ENCODE measurements at places on chromosomes 7 and 10.
A peak's percentile ranks its signal among the peaks of the same experiment; 100 is the strongest.

- no peaks in the 10 kb centered on the region for H3K36me3 ChIP-seq
- H3K27me3 ChIP-seq: no peaks in the 10 kb centered on the region
- DNase-seq: no peak
- H3K4me3 ChIP-seq: no peak overlapping the region
- H3K4me1 ChIP-seq: no peaks in the 10 kb centered on the region
Observed at GRCh38 chr7:83872501-83872900, 223.6 kb upstream of the SEMA3E start.

DNA sequence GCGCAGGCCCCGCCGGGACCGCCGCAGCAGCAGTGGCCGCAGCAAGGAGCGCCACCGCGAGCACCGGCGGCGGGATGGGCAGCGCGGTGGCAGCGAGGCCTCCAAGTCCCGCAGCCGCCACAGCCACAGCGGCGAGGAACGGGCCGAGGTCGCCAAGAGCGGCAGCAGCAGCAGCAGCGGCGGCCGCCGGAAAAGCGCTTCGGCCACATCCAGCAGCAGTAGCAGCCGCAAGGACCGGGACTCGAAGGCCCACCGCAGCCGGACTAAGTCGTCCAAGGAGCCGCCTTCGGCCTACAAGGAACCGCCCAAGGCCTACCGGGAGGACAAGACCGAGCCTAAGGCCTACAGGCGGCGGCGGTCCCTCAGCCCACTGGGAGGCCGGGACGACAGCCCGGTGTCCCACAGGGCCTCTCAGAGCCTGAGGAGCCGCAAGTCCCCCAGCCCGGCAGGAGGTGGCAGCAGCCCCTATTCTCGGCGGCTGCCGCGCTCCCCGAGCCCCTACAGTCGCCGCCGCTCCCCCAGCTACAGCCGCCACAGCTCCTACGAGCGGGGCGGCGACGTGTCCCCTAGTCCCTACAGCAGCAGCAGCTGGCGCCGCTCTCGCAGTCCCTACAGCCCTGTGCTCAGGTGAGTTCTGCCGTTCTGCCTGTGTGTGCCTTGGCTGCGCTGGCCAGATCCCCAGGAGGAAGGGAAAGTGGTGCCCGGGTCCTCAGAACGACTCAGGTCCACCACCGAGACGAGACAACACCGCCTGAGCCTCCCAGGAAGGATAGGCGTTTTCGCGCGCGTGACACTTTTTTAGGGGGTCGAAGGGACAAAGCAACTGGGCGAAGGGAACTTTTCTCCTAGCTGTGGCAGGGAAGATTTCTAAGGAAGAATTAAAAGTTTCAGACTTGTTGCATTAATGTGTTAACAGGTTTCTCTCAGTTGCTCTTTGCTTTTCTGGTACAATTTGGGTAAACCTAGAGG, 1.5 kb downstream of the CDK13 start:
- H3K36me3 ChIP-seq: peaks cover 23% of the 10 kb centered on the region
- DNase-seq: peak; percentile 73
- H3K27ac ChIP-seq: peak overlapping the region; percentile 95

DNA sequence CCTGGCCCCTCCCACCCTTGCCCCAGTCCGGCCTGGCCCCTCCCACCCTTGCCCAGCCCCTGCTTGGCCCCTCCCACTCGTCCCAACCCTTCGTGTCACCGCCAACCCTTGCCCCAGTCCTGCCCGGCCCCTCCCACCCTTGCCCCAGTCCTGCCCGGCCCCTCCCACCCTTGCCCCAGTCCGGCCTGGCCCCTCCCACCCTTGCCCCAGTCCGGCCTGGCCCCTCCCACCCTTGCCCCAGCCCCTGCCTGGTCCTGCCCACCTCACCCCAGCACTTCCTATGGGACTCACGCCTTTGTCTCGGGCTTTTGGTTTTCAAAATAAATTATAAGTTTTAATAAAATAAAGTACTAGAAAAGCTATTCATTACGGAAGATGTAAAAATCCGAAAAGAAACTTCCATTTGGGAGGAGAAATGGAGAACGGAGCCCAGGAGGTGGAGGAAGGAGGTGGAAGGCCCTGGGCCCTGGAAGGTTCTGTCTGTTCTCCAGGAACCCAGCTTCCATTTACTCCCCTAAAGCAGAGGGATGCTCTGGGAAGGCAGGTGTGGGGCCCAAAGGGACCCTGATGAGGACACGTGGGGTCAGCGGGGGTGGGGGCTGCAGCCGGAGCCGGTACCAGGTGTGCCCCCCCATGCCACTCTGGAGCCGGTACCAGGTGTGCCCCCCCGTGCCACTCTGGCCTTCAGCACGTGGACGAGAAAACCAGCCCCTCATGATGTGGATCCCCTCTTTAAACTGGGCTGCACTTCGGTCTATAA, 52.2 kb downstream of the PWWP2B start:
- H3K4me3 ChIP-seq: no peak overlapping the region
- H3K4me1 ChIP-seq: peaks cover 40% of the 10 kb centered on the region
- no peak for DNase-seq
- no peaks in the 10 kb centered on the region for H3K27me3 ChIP-seq

GRCh38 chr7:144407266-144407931, 3.9 kb upstream of the NOBOX start:
- no peak overlapping the region for H3K4me3 ChIP-seq
- no peaks in the 10 kb centered on the region for H3K36me3 ChIP-seq
- H3K27me3 ChIP-seq: peaks cover 7% of the 10 kb centered on the region
- no peaks in the 10 kb centered on the region for H3K4me1 ChIP-seq
- H3K27ac ChIP-seq: no peak overlapping the region

- H3K27ac ChIP-seq: no peak overlapping the region
- H3K4me1 ChIP-seq: no peaks in the 10 kb centered on the region
- no peaks in the 10 kb centered on the region for H3K36me3 ChIP-seq
- H3K27me3 ChIP-seq: no peaks in the 10 kb centered on the region
- no peak for DNase-seq
- H3K4me3 ChIP-seq: no peak overlapping the region
Observed at GRCh38 chr7:14950013-14950412, 47.5 kb upstream of the DGKB start.

- H3K36me3 ChIP-seq: no peaks in the 10 kb centered on the region
- H3K27me3 ChIP-seq: no peaks in the 10 kb centered on the region
- DNase-seq: no peak
- no peaks in the 10 kb centered on the region for H3K4me1 ChIP-seq
Observed at GRCh38 chr10:36872702-36873393, 252.6 kb upstream of the ANKRD30A start.

DNA sequence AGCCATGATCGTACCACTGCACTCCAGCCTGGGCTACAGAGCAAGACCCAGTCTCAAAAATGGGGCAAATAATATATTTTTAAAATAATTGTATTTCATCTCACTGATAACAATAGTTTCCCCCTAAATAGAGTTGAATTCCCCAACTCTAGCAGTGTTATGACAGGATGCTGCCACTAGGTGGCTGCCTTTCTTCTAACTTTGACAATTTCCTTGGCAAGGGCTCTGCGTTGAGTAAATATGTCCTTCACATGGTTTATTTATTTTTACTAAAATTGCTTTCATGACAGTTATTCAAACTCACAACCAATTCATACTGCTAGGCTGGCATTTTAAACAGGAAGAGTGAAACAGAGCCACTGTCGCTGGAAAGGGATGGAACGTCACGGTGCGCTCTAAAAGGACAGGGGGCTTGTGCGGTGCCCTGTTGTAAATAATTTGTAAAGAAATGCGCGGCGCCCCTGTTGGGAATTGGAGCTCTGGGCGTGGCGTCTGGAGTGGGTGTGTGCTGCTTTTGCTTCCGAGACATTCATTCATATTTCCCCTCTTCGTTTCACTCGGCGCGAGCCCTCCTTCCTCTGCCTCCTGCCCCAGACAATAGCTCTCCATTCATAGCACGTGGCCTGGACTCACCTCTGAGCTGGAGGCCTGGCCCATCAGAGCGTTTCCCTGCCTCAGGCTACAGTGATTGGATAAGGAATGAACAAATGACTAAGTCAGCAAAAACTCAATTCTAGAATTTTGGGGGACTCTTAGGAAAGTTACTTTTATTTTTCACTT, 20.5 kb upstream of the PITRM1 start:
- H3K27me3 ChIP-seq: peaks cover 35% of the 10 kb centered on the region
- H3K36me3 ChIP-seq: no peaks in the 10 kb centered on the region
- no peak overlapping the region for H3K27ac ChIP-seq
- peak; percentile 47 for DNase-seq
- H3K4me3 ChIP-seq: no peak overlapping the region

DNA sequence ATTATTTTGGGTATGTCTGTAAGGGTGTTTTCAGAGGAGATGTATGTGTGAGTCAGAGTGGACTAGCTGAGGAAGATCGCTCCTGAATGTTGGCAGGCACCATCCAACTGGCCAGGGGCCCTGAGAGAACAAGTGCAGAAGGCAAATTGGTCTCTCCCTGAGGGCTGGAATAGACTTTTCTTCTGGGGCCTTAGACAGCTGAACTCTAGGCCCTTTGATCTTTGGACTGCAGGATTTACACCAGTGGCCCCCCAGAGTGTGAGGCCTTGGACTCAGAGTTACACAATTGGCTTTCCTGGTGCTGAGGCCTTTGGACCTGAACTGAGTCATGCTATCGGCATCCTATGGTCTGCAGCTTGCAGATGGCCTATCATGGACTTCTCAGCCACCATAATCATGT, 217.2 kb downstream of the REEP3 start:
- no peaks in the 10 kb centered on the region for H3K36me3 ChIP-seq
- no peak for DNase-seq
- H3K27me3 ChIP-seq: peaks cover 6% of the 10 kb centered on the region
- H3K4me3 ChIP-seq: no peak overlapping the region
- H3K4me1 ChIP-seq: peaks cover 3% of the 10 kb centered on the region
- H3K27ac ChIP-seq: no peak overlapping the region

Data from activated naive CD8-positive, alpha-beta T cell treated with anti-CD3 and anti-CD28 coated beads, Interleukin-2, amount 50 U/mL, for 24 hours (primary cell).